Skeletal muscle cell (primary cell): ENCODE measurements at places on chromosomes 1 and 21.

GRCh38 chr1:25905680-25906643, at the start of gene STMN1:
Gene STMN1 (minus strand): TSS chr1:25906419. CDS start chr1:25904676, 1,743 bp downstream.
- DNase-seq: peak; percentile 54

DNA sequence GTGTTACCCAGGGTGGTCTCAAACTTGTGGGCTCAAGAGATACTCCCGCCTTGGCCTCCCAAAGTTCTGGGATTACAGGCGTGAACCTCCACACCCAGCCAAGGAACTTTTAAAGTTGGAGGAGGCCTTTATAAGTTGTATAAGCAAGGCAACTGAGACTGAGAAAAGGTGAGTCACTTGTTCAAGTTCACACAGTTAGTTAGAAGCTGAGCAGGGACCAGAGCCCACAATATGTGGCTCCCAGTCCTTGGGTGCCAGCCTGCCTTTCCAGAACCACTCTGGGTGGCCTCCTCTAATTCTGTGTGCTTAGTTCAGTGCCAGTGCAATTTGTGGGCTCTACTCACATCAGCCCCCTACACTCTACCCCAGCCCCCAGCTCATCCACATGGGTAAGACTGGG, 3.7 kb downstream of the RAB25 start:
- no peak for DNase-seq

- DNase-seq: no peak
Measured at GRCh38 chr1:203103216-203103615, 17.4 kb upstream of the MYOG start.

- no peak for DNase-seq
Measured at GRCh38 chr1:101388904-101389546, 152.2 kb downstream of the S1PR1 start.

DNA sequence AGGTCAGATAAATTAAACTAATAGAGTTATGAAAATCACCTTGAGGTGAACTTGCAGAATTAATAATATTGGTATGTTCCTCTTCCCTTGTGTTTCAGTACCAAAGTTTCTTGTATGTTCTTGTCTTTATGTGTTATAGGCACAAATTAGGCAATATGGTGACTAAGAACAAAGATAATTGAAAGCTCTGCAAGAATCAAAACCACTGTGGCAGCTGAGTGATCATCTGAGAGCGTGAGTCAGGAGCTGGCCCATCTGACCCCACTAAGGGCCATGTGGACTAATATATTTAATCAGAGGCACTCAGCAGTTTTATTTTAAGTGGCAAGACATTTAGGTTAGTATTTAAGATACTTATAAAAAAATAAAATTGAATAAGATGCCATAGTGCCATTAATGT, 12.8 kb upstream of the CASQ2 start:
- DNase-seq: peak; percentile 76

DNA sequence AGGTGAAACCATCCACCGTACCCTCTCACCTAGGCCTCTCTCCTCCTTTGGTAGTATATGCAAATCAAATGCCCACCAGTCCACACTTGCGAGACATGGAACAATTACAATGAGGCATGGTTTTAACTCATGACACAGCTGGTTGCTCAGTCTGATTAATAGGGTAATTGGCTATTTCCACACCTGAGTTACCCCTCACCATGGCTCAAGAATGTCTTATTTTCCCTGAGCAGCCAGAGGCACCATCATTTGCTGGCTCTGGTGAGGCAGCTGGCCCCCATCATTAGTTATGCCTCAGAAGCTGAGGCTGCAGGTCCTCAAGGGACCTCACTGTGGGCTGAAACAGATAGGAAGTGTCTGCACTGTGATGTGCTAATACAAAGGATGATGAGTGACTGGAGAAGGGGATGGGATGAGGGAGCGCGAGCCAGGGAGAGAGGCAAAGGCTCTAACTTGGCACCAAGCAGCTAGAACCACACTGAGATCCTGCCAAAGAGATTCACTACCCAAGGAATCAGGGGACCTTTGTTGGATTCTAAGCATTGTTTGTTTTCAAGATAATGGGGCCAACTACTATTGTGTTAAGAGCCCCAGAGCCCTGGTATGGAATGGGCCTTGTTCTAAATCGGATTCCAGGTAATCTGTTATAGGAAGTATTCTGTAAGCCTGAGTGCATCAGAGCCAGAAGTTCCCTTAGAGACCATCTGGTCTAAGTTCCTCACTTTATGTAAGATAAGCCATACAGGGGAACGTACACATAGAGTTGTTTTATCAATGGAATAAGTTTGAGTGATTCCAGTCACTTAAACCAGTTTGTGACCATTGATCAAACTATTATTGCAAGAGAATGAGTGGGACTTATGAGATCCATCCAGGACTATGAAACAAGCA, 80.0 kb upstream of the CNTN2 start:
- DNase-seq: no peak

DNA sequence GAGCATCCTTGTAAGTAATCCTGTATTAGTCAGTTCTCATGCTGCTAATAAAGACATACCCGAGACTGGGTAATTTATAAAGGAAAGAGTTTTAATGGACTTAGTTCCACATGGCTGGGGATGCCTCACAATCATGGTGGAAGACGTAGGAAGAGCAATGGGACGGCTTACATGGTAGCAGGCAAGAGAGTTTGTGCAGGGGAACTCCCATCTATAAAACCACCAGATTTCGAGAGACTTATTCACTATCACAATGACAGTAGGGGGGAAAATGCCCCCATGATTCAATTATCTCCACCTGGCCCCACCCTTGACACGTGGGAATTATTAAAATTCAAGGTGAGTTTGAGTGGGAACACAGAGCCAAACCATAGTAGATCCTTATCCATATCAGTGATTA, 124.7 kb downstream of the HIVEP3 start:
- DNase-seq: no peak

GRCh38 chr21:28961927-28962326, 30.8 kb downstream of the LTN1 start:
- no peak for DNase-seq

DNA sequence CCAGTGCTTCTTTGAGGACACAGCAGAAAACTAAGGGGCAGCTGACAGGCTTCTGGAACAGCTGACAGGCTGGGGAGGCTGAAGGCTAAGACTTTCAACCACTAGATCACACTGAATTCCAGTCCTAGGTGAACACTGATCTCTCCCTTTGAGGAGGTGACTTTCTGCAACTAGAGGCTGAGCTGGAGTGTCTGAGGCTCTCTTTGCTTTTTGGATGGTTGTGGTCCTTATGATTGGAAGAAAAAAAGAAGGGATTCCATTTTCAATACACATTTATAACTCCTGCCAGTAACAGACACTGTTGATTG, 1.4 kb downstream of the IL6R start:
- no peak for DNase-seq

GRCh38 chr1:69271587-69272125, 296.1 kb upstream of the LRRC7 start:
- no peak for DNase-seq

- no peak for DNase-seq
Measured at GRCh38 chr21:24671901-24672300, 935.4 kb downstream of the MRPL39 start.

DNA sequence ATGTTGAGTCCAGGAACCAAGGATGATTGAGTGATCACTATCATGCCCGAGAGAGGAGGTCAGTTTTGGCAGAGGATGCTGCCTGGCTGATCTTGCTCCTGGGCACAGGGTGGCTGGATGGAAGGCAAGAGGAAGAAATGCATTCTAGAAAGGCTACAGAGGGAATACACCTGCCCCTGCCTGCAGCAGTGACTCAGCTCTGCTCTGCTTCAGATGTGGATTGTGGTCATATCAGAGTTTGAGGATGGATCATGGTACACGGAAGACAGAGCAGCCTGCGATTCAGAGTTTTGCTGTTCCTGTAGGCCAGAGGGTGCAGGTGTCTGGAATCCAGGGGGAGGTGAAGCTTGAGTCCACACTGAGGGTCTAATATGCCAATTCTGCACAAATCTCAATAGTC, 37.2 kb downstream of the PCP4 start:
- no peak for DNase-seq

DNA sequence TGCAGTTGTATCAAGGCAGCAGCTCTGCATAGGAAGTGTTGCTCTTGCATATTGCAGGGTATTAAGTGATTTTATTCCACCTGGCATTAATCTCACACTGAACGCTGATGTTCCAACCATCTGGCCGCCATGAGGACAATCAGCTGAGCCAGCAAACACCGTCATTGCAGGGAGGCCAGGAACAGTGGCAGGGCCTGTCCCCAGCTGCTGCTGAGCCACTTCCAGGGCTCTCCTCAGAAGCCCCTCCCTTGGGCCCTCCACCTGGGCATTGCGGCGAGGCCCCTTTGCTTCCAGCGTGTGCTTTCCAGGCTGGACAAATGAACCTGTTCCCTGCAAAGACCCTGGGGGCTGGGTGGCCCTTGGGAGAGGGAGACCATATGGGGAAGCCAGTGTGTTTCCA, 171.6 kb upstream of the C1orf174 start:
- DNase-seq: no peak

- no peak for DNase-seq
Measured at GRCh38 chr21:42661688-42662429, 8.4 kb downstream of the PDE9A start.

- no peak for DNase-seq
Measured at GRCh38 chr1:179095924-179096323, 14.1 kb downstream of the TOR3A start.

DNA sequence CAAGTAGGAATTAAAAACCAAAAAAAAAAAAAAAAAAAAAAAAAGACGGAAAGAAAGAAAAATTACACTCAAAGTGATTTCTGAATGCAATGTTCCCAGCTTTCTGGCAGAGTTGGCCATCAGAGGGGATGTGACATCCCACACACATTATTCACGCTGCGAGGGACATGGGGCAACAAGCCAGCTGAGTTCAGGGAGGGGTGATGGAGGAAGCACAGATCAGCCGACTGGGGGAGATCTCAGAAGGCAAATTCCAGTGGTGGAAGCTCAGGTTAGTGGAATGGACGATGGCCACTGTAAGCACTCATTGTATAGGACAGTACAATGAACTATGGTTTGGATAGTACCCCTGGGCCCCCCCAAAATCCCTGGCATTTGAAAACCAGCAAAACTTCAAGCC, 311.9 kb downstream of the PCP4 start:
- DNase-seq: no peak

GRCh38 chr1:195704028-195704427, 904.2 kb downstream of the KCNT2 start:
- no peak for DNase-seq

- no peak for DNase-seq
Measured at GRCh38 chr1:180236698-180237509, 6.8 kb downstream of the LHX4 start.

GRCh38 chr1:236253918-236254637, 27.7 kb downstream of the ERO1B start:
- no peak for DNase-seq

DNA sequence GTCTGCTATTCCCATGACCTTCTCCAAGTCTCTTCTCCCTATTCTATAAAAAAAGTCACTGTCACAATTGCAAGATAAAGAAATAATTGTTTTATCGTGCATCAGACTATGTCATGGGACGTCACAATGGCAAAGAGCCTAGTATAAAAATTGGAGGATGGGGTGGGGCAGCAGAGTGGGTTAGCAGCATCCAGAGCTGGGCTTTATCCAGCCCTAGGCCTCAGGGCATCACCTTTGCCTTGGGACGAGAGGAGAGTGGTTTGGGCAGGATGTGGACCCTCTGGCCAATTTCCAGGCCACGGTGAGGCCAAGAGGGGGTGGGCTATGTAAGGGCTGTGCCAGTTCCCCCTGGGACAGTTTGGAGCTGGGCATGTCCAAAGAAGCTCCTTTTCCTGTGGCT, 25.7 kb downstream of the WNT4 start:
- no peak for DNase-seq

- DNase-seq: no peak
Measured at GRCh38 chr1:203126151-203126865, 1.2 kb upstream of the ADORA1 start.

DNA sequence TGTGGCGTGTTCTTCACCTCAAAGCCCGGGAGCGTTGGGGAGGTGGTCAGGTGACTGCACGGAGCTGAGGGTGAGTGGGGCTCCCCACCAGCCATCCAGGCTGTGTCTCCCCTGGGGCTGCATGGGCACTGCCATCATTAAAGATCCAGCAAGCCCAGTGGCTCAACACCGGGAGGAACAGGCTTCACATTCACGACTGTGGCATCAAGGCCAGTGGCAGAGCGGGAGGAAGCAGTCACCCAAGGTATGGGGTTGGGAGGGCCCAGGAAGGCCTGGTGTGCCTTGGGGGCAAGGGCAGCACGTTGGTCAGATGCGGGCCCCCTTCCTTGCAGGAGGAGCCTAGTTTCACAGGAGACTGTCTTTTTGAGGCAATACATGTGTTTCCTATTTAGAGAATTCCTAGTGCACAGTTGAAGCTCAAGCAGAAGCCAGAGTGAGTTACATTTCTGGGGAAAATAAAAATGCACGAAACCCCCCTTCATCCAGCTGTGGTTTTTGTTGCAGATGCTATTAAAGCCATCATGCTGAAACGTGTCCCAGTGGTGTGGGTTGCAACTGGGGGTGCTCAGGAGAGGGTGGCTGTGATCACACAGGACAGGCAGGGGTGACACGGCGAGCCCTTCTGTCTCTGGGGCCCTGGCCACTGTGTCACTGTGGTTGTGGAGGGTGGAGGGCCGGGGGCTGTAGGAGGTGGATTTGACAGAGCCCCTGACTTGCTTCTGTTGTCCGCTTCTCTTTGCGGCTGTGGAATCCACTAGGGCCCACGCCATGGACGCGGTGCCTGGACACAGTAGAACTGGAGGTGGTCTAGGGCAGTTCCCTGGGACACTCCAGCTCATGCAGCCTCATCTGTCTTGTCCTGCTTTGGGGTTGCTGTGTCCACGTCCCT, 34.1 kb downstream of the SNAP47 start:
- DNase-seq: no peak

DNA sequence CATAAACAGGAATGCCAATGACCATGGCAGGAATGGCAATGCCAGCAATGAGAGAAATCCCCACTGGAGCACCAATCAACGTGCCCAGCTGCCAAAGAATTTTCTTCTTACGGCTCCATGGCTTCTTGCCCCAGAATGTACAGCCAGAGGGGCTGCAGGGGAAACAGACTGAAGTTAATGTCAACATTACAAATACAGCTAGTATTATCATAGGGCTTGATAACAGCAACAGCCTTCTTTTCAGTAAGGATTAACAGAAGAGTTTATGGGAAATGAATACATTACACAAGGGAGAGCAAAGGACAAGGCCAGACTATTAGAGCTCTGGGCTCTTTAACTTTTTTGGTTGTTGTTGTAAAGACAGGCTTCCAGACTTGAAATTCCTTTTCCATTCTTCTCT, 18.2 kb downstream of the RNF19B start:
- DNase-seq: no peak
